BE2C (cell line): ENCODE measurements at places on chromosomes 7 and 10.

DNA sequence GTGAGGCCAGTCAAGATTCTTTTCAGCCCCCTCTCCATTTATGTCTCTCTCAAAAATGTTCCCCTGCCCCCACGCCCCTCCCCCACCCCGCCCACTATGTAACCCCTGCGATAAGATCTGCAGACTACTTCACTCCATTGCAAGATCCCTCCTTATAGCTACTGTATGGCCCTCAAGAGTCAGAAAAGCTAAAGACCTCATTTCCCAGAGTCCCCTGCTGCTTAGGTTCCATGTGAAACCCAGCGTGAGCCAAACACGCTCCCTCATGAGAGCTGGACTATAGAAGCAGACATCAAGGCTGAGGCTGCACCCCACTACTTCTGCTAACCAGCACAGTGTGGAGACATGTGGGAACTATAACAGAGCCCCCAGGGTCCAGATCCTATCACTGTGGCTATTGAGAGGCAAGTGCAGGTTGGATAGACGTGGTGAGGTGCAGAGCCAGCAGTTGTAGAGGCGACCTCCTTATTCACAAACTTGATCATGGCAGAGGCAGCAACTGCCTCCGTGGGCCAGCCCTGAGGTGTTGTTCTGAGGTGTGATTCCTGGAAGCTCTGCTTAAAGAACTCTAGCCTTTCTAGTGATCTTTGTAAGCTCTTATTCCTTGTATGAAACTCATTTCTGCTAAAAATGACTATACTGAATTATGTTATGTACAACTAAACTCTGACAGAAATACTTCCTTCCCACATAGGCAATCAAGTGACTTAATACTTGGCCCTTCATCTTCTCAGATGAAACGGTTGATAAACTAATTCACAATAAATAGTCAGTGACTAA is 117.0 kb upstream of the ARID5B start:
- no peak for DNase-seq

DNA sequence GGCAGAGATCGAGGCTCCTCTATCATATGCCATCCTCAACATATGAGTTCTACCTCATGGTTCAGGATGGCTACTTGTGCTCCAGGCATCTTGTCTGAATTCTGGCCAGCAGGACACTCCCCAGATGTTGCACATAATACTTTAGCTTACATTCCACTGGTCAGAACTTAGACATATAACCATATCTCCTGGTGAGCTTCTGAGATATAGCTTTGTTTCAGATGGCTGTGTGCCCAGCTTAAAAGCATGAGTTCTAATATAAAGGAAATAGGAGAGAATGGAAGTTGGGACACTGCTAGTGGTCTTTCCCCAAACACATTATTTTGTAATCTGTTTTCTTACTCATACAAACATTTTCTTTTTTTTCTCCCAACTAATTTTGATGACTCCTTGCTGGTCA is 50.8 kb upstream of the IFRD1 start:
- DNase-seq = no peak

DNA sequence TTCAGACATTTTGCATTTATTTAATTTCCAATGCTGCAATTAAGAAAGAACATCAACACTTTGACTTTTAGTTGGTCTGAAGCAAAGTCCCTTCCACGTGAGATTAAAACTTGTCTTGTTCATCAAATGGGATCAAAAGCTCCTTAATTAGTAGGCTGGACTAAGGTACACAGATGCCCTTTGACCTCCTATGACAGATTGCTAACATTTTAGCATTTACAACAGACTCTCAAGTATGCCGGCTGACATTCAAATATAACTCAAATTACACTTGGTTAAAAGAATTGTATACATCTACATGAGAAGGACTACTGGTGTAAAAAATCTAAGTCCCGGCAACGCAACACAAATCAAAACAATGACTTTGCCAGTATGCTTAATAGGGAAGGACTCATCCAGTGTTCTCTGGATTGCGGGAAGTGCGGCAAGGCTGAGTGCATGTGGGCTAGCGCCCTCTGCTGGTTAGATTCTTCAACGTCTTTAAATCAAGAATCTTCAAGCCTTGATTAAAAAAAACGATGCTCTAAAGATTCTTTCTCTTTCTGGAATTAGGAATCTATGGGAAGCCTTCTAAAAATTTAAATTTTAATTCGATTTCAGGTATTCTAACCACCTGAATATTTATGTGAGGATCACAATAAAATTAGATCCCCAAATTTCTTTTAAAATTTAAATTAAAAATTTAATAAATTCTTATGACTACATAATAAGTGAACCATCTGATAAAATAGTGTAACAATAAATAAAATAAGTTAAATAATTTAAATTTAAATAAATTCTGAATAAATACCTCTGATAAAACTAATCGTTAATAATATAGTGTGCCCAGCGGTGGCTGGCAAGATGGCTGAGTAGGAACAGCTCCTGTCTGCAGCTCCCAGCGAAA is 444.7 kb downstream of the DGKB start:
- peak; percentile 82 for DNase-seq

DNA sequence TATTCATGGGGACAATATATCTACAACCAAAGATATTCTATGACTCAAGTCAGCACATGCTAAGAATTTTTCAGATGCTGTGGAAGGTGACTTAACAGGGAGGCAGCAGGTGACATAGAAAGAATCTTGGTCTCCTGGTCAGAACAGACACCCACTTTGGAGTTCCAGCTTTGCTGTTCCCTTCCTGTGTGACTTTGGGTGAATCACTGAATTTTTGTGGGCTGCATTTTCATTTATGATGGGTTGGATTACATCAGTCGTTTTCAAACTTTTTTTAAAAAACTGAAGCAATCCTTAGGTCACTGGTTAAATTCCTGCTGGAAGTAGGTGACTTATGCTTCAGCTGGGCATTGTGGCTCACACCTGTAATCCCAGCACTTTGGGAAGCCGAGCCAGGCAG is 24.9 kb downstream of the RGR start:
- no peak for DNase-seq

- DNase-seq = no peak
Measured at GRCh38 chr7:23293500-23294073, 5.6 kb upstream of the MALSU1 start.

- no peak for DNase-seq
Measured at GRCh38 chr10:100534726-100535125, 1.0 kb upstream of the HIF1AN start.

DNA sequence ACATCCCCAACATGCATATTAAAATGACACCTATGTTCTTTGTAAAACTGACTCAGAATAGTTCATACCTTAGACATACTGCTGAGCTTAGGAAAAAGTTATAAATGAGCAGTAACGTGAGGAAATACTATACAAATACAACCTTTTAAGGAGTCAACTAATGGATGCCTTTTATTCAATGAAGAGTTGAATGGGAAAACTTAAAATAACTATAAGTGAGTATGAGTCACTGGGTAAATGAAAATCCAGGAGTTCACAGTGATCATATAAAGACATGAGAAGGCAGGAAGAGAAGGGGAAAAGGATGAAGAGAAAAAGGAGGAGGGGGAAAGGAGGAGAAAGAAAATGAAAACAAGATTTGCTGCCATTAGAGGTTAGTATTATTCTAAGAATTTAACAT is 157.8 kb upstream of the PCDH15 start:
- DNase-seq = no peak

GRCh38 chr10:79162861-79163665 is 94.3 kb downstream of the ZMIZ1 start:
- DNase-seq = no peak

DNA sequence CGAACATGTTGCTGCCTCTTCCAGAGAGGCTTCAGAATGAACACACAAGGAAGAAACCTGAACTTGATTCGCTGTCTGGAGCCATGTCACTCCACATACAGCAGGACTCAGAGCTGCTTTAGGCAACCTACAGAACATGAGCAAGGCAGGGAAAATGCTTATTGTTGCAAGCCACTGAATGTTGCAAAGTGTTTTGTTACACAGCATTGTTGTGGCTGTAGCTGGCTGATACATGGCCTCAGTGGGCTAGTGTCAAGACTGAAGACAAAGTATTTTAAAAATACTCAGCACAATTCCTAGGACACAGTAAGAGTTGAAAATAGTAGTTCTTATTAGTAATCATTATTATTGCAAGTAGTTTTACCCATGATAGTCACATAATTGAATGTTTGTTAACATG is 3.1 kb upstream of the CHST15 start:
- no peak for DNase-seq

- DNase-seq = no peak
Measured at GRCh38 chr7:96686305-96686704, 23.3 kb downstream of the SEM1 start.

DNA sequence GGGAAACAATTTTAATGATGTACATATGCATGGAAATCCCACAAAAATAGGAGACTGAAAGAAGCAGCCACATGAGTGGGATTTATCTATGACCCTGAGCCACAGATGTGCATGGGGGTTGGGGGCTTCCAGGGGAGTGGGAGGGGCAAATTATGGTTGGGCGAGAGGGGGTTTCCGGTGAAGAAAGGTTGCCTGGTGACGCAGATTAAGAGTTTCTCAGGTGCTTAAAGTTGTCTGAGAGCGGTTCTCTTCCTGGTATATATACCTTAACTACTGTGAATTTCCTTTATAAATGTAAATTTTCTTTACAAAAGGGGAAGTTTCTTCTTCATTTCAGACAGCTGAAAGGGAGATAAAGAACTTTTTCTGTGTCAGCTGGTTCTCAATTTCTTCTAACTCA is 273.6 kb upstream of the PITRM1 start:
- DNase-seq = no peak

- DNase-seq = no peak
Measured at GRCh38 chr7:378041-378420, 88.1 kb downstream of the FOXL3 start.

GRCh38 chr10:77230194-77230593 is 407.4 kb downstream of the KCNMA1 start:
- no peak for DNase-seq

GRCh38 chr10:29465384-29465783 is 169.4 kb downstream of the SVIL start:
- no peak for DNase-seq

GRCh38 chr10:77554996-77555397 is 82.6 kb downstream of the KCNMA1 start:
- DNase-seq = no peak

DNA sequence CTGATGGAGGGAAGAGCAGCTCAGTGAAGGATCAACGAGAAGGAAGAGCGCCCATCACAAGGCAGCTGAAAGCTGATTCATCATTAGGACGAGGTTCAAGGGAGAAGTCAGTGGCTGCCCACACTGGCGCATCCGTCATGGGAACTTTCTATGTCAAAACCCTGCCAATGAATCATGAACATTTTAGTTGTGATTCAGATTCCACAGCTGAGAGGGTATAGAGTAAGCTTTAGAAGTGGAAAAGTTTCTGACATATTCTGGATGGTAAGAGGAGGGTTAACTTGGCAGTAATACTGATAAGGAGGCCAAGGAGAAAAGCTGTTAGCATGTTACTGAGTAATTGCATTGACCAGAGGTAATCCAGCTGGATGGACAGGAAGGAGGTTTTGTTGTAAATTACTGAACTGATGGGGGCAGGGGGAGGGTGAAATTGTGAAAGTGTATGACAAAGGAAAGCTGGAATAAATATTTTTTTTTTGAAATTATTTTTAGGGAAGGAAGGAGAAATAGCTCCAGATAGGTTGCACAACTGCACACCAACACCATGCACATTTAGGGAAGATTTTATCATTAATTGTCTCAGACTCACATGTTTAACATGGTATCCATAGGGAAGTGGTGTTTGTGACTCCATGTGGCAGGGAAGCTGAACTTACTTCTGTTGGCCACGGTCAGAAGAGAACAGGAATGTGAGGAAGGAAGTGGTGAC is 78.3 kb upstream of the NRP1 start:
- no peak for DNase-seq

DNA sequence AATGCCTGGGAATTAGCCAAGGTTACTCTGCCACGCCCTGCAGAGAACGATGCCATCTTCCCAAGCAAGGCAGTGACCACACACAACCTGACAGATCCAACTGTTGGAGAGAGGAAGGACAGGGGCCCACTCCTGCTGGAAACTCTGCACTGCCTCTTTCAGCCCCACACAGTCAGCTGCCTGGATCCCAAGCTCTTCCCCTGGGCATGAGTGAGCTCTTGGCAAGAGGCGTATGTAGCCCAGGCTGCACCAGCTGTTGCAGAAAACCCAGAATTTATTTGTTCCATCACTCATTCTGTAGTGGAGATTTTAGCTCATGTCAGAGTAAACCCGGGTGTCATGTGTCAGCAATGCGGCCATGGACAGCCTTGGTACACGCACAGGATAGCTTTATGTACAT is 135.1 kb upstream of the TRIM24 start:
- DNase-seq = no peak

DNA sequence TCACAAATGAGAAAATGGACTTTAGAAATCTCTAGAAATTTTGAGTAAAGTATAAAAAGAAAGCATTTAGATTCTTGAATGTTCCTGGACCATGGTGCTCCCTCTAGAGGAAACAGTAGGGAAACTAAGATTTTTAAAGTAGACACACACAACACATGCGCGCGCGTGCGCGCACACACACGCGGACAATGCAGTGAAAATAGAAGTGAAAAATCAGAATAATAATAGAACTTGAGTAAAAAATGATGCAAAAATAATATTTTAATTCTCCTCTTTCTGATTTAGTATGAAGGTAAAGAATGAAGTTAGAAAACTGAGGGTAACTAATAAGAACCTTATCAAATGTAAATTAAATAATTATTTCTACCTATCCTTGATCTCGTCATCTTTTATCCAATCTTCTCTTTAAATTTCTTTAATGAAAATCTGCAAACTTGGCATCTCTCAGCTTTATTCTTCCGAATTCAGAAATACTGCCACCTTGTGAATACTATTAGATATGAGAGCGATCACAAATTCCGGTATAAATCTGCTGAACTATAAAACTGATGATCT is 117.0 kb upstream of the AMPH start:
- peak; percentile 23 for DNase-seq

GRCh38 chr7:157839672-157840167 is 502.9 kb downstream of the DNAJB6 start:
- DNase-seq = no peak

DNA sequence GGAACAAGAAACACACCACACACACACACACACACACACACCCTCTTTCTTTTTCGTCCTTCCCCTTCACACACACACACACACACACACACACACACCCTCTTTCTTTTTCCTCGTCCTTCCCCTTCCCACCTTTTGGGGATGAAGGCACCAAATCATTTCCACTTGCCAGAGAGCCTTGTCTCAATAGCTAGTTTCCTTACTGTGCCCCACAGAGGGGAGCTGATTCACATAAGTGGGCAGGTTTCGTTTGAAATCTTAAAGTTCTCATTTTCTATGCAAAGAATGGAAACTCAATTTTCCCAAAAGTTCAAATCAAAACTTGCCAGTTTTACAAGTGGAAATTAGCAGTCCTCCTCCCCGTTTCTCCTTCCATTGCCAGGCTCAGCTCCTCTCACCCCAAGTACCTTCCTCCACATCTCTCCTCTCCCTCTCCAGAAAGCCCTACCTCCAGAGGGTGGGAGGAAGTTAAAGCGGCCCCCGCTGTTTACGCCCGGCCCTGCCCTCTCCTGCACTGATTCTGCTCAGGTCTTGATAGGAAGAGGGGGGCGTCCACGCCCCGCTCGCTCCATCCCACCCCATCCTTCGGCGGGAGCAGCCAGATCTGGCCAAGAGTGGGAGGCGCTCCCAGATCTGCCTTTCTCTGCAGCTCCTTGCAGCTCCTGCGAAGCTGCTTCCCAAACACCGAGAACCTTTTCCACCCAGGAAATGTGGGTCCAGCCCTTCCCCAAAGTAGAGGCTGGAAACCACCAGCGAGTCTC is 1.3 kb downstream of the CTTNBP2 start:
- no peak for DNase-seq

- DNase-seq = no peak
Measured at GRCh38 chr7:24135003-24135817, 148.8 kb upstream of the NPY start.

GRCh38 chr7:87129848-87130247 is 22.4 kb upstream of the DMTF1 start:
- no peak for DNase-seq
